DMS53 (cell line): ENCODE measurements at places on chromosomes 16 and 17.

- no peak for DNase-seq
Measured at GRCh38 chr17:32870027-32870670, 6.8 kb downstream of the MYO1D start.

GRCh38 chr16:84482951-84483881 lies 21.2 kb downstream of the MEAK7 start:
- DNase-seq, result no peak

GRCh38 chr16:11161974-11162373 lies 94.0 kb downstream of the SOCS1 start:
- DNase-seq, result no peak

DNA sequence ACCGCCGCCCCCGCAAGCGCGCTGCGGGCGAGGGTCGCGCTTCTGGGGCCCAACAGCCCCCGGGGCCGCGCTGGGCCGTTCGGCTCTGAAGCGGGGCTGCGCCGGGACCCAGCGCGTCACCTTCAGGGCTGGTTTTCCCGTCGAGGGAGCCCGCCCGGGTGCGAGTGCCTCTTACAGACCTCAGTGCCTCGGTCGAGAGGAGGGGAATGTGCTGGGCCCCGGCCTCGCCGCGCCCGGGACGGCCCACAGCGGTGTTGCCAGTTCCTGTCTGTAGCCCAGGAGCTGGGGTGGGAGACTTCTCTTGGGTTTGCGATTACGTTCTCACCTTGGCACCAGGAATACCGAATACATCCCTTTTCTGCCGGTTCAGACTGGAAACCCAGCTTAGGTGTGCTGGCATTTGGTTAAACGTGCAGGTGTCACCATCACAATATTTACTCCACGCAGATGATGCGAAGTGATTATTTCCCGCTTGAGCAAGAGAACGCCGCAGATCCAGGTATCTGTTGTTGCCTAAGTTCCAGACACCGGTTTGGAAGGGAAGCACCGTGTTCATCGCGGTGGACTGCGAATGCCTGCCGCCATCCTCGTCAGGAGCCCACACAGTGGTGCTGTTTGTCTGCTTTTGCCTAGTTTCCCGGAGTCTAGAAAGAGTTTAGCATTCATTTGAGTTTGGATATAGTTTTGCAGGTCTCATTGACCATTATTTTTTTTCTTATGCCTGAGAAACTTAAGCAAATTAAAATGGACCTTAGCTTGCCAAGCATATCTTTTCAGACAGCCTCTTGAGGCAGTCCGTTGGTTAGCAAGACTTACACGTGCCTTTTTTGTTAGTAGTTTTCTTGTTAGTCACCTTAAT lies 914 bp downstream of the MAP1LC3B start:
- peak; percentile 54 for DNase-seq

- DNase-seq, result peak; percentile 98
Measured at GRCh38 chr17:72421128-72422092, 300.6 kb downstream of the SOX9 start.

- DNase-seq, result peak; percentile 81
Measured at GRCh38 chr17:79750650-79751545, 20.2 kb downstream of the ENPP7 start.

- no peak for DNase-seq
Measured at GRCh38 chr17:57286399-57287105, 30.2 kb downstream of the MSI2 start.

GRCh38 chr16:87747626-87748414 lies 18.0 kb downstream of the KLHDC4 start:
- no peak for DNase-seq

DNA sequence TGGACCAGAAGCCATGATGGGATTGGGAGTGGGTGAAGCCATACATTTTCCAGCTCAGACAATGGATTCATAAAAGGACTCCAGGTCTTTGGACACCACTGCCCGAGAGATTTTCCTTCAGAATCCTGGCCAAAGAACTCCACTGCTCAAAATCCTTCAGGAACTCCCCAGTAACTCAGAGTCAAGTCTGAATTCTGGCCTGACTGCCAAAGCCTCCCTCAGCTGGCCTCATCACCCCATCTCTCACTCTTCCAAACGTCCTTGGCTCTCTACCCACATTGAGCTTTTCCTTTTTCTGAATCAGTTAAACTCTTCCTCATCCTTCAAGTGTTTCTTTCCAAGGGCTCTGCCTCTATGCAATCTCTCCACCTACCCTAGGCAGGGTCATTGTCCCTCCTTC lies 1.2 kb upstream of the SEPTIN1 start:
- no peak for DNase-seq

- DNase-seq, result no peak
Measured at GRCh38 chr16:65833171-65833871, 533.2 kb upstream of the CDH5 start.

GRCh38 chr16:11585460-11586377 lies 1.0 kb downstream of the LITAF start:
- peak; percentile 50 for DNase-seq

DNA sequence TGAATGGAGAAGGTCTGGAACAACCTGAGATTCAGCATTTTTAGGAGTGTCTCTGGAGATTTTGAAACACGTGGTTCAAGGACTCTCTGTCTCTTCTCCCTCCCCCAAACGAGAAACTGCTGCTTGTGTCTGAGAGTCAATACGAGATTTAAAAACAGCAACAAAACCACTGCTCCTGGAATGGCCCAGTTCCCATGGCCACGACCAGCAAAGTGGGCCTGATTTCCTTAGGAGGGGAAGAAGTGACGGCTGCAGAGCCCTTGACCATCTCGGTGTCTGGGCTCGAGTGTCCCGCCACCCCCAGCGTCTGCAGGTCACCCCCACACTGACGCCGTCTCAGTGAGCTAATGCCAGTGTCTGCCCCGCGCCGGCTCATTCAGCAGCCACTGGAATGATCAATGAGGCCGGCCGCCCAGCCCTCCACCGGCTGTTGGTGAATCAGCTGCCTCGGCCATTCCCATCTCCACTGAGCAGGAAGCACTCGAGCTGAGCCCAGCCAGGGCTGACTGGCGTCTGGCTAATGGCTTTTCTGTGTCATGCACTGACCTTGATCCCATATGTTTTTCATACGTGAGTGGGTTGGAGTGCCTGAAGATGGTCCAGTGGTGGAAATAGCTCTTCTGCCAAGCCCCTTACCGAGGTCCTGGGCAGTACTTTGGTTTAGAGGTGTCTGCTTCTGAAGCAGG lies 151.8 kb downstream of the PITPNC1 start:
- DNase-seq, result peak; percentile 99

DNA sequence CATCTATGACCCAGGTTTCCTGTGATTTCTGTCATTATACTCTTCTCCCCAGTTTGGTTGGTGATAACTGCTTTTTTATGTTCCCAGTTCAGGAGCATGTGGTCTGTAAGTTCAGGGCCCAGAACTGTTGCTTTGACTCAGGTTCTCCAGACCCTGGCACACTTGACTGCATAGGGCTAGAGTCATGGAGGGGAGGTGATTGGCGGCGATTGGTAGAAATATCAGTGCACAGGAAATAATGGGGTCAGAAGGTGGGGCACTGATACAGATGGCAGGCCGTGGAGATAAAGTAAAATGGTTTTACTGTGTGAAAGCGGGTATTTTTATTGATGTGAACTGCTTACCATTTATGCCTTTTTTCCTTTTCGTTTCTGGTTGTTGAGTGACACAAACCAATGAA lies 28.7 kb downstream of the TAC4 start:
- no peak for DNase-seq

GRCh38 chr17:61413661-61414126 lies 14.1 kb downstream of the TBX2 start:
- no peak for DNase-seq

- no peak for DNase-seq
Measured at GRCh38 chr17:34886831-34887230, 74.4 kb downstream of the CCT6B start.

DNA sequence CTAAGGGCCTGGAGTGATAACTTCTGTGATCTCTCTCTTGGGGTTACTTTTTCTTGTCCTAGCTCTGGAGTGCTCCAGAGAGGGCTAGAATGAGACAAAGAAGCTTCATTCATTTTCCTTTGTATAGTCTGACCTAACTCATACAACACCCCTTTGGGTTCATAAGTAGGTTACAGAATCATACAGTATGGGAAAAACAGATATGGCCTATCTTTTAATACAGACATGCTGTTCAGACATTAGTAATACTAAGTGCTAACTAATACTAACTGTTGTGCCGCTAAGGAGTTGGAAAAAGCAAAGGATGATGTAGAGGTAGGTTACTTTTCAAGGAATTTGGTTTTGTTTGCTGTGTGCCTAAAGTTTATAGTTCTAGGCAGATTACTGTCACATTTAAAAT lies 84.7 kb downstream of the NLK start:
- no peak for DNase-seq

DNA sequence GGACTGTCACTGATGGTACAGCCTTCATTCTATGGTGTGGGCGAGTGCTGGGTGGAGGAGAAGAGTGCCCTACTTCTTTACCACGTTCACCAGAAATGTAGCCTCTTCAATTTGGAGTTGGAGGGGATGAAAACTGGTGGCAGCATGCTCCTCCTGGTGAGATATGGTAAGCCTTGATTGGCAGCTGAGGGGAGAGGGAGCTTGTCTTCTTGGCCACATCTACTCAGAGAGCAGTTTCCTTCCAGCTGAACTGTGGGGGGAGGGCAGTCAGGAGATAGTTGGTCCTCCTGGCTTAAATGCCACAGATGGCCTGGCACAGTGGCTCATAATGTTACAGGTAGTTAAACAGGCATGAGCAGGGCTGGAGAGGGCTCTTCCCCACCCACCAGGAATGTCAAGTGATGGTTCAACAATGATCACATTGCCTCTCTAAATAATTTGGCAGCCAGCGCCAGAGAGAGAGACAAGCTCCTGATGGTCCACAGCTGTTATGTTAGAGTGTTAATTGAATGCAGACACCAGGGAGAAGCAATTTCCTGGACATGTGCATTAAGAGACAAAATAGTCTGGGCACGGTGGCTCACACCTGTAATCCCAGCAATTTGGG lies 9.0 kb upstream of the MAPK3 start:
- DNase-seq, result peak; percentile 39

DNA sequence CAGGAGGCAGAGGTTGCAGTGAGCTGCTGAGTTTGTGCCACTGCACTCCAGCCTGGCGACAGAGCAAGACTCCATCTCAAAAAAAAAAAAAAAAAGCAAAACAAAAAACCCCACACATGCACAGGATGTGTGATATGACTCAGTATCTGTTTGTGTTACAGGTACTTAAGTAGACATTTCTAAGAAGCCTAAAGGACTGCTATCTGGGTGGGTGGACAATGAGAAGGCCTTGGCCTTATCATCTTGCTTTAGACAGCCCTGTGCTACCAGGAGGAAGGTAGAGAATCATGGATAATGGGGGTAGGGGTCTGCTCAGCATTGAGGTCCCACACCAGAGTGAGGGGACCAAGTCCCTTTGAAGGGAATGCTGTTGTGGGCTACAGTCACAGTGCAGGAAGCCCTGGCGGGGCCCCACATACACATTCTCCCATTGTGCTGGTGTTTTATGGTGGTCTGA lies 26.7 kb downstream of the PLD6 start:
- DNase-seq, result peak; percentile 29

DNA sequence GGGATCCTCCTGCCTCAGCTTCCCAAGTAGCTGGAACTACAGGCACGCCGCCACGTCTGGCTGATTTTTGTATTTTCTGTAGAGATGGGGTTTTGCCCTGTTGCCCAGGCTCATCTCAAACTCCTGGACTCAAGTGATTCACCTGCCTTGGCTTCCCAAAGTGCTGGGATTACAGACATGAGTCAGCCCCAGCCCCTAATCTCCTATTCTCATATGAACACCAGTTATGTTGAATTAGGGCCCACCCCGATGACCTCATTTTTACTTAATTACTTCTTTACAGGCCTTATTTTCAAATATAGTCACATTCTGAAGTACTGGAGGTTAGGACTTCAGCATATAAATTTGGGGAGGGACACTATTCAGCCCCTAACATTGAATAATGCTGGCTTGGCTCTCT lies 49.2 kb downstream of the ZNRF1 start:
- DNase-seq, result no peak

DNA sequence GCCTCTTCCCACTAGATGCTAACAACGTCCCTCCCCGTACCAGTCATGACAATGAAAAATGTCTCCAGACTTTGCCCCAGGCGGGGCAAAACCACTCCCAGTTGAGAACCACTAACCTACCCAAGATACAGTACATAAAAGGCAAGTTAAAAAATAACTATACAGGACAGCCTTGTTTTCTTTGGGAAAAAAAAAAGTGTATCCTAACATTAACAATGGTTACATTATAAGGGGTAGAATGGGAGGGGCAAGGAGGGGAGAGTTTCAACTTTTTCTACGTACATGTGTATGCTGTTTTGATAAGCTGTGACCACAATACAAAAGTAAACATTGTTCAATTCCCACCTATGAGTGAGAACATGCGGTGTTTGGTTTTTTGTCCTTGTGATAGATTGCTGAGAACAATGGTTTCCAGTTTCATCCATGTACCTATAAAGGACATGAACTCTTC lies 94.9 kb downstream of the TOX3 start:
- no peak for DNase-seq

DNA sequence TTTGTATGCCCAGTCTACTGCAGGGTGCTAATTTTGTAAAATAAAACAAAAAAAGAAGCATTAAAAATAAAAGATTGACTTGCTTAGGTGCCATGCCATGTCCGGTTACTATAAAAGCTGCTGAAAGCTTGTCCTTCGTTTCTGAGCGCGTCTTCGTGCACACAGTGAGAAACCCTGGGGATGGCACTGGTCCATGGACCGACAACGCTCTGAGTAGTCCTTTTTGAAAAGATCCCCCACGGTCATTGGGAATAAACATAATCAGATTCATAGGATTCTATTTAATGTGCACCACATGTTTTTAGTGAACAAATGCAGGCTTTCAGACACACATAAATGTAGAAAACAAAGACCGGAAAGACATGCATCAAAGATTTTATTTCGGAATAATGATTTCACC lies 146.3 kb downstream of the XYLT1 start:
- no peak for DNase-seq

GRCh38 chr17:29193146-29193545 lies 12.9 kb upstream of the MYO18A start:
- DNase-seq, result no peak

DNA sequence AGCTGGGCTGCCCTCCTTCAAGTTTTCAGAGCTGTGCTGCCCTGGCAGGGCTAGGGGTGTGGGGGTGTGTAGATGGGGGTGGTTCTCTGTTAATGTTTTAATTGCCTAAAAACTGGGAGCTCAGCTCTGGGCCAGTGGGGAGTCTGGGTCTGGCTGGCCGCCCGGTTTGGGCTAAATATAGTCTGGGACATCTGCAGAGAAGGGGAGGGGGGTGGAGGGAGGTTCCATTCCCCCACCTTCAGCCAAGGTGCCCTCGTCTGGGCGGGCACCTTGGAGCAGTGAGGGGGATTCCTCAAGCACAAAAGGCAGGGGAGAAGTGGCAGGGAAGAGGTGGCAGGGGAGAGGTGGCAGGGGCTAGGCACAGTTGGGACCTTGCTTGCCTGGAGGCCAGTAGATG lies 13.0 kb downstream of the RARA start:
- no peak for DNase-seq

GRCh38 chr16:68770671-68771070 lies 33.6 kb downstream of the CDH1 start:
- no peak for DNase-seq
